ENCODE measurements at places on chromosomes 12 and 14. TPM values are rescaled to one million over a fixed set of nuclear protein-coding genes. Genes with fewer than 3 reads are reported as not detected.

Gene CAND1
- 84.0 TPM for total RNA-seq

Gene TM9SF1
- 59.6 TPM for total RNA-seq

Gene FITM1
- 0.13 TPM for total RNA-seq

Gene SCNN1A
- 30.2 TPM for total RNA-seq

Gene IL22
- total RNA-seq = not detected

Gene SLC2A14
- total RNA-seq = 0.36 TPM

Gene TBC1D30
- 1.9 TPM for total RNA-seq

Gene TAS2R30
- not detected for total RNA-seq

Gene RNASE7
- total RNA-seq = not detected

Gene SAV1
- 32.1 TPM for total RNA-seq

Gene CCDC184
- 3.2 TPM for total RNA-seq

Gene TAS2R43
- total RNA-seq = not detected

Gene ISCA2
- total RNA-seq = 44.2 TPM

Gene SERPINA3
- 15.9 TPM for total RNA-seq

Gene FSCB
- not detected for total RNA-seq

Gene SALL2
- total RNA-seq = 1.0 TPM

Gene SYT1
- total RNA-seq = 5.3 TPM

Gene DCD
- not detected for total RNA-seq

Gene SSPN
- total RNA-seq = 0.70 TPM

Gene ASPG
- not detected for total RNA-seq

Gene SMARCD1
- 72.2 TPM for total RNA-seq
